ENCODE measurements at places on chromosomes 12 and 14.

DNA sequence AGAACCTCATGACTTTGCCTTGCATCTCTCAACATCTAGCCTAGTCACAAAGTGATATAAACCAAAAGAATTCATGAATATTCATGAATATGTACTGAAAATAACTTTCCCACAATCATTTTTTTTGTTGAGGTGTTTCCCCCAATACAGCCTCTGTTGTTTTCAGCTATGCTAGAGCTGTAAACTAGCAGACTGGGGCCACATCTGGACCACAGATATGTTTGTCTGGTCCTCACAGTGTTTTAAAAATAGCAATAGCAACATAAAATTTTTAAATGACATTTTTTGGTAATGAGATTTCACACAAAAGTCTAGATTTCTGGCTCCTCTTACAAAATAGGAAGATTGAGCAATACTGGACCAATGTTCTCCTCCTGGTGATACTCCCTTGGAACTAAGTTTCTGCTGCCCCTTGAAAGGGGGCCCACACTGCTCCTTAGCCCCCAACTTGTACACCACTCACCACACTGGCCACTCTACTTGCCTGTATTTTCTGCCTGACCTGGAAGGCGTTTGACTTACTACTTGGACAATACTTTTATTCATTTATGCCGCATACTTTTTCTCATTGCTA is 81.2 kb downstream of the BMP4 start:
- DNase-seq, result no peak

DNA sequence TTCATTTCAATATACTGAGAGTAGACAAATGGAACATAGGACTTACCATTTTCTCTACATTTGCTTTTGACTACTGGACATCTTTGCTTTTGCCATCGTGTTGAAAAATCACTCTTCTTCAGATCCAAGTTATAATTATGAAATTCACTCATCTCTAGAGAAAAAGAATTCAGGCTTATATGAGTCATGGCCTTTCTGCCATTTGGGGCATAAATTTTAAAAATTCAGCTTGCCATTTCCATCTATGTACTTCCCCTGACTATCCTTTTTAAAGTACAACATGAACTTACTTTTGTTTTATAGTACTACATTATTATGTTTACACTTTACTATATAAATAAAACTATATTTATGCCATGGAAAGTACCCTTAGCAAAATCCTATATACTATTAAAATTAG is 3.0 kb downstream of the KLRK1 start:
- no peak for DNase-seq

GRCh38 chr12:98374007-98374406 is 141.4 kb upstream of the TMPO start:
- no peak for DNase-seq

DNA sequence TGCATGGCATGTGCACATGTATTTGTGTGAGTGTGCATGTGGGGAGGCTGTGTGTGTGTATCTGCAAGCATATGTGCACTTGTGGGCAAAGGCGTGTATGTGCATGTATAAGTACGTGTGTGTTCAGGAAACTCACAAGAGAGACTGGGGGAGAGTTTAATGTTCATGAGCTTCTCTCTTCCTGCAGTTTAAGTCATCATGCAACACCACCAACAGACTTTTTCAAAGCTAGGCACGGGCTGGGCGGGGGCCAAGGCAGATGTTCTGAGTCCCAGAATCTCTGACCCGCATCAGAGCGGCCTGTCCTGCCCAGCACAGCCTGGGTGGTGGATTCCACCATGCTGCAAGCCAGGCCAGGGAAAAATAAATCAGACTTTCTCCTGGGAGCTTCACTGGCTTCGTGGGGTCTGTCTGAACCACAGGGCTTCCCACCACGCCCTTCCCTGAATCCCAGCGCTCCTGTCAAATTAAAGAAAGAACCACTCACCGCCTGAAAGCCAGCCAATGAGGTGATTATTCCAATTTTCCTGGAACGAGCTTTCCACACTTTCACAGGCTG is 75.7 kb downstream of the PITPNM2 start:
- DNase-seq, result no peak

GRCh38 chr12:88181881-88182280 is 39.8 kb downstream of the TMTC3 start:
- no peak for DNase-seq

DNA sequence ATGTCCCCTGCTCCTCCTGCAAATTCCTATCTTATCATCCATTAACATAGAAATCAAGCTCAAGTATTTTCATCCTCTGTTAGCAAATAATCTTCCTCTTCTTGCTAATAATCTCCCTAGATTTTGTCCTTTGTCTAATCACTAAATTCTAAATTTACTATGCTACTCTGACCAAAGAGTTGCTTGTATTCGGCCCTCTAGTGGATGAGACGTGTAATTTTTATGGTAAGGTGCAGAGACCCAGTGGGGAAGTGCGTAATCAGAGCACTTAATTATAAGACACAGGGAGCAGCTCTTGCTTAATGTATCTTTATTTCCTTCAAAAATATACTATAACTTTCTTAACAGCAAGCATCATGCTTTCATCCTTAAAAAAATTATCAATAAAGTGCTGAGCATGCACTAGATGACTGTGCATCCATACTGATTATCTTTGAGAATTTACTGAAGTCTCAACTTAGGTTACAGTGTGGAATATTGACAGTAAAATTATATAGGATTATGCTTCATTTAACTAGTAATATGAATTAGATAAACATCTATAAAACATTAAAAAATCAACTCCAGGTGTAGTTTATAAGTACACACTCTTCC is 212.6 kb downstream of the SLC16A7 start:
- no peak for DNase-seq

GRCh38 chr12:121138284-121138683 is 5.6 kb downstream of the P2RX7 start:
- DNase-seq, result no peak

GRCh38 chr12:30796313-30796780 is 41.6 kb upstream of the CAPRIN2 start:
- peak; percentile 17 for DNase-seq

GRCh38 chr14:61518403-61518802 is 176.9 kb upstream of the HIF1A start:
- no peak for DNase-seq

- DNase-seq, result no peak
Observed at GRCh38 chr12:40222247-40222646, 2.5 kb upstream of the LRRK2 start.

DNA sequence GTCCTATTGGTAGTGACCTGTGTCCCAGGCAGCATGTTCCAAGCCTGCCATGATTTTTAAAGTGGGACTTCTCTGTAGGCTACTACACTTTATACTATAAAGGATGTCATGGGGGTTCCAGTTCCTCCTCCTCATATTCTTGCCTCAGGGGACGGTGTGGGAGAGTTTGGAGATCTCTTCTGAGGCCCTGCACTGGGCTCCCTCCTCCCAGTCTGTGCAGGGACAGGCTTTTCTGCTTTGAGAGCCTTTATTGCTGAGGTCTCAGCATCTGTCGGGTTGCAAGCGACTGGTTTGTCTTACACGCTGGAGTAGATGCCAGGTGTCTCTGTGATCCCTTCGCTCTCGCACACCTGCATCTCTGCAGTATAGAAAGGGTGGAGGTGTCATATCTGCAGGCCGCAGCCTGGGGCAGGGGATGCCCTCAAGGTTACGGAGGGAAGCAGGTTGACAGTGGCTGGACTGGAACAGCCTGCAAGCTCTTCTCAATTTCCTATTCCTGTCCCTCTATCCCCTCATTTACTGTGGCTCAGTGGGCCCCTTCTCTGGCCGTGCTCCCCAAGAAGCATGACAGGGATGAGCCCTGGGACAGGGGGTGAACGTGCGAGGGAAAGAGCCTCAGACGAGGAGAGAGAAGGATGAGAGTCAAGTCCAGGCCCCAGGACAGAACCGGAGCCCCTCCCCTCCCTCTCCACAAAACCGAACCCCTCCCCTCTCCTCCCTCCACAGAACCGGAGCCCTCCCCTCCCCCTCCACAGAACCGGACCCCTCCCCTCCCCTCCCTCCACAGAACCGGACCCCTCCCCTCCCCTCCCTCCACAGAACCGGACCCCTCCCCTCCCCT is 51.3 kb downstream of the SLC6A12 start:
- peak; percentile 75 for DNase-seq

- DNase-seq, result no peak
Observed at GRCh38 chr12:13680916-13681315, 300.5 kb downstream of the GRIN2B start.

GRCh38 chr12:131828671-131829355 is 620 bp downstream of the MMP17 start:
- no peak for DNase-seq

DNA sequence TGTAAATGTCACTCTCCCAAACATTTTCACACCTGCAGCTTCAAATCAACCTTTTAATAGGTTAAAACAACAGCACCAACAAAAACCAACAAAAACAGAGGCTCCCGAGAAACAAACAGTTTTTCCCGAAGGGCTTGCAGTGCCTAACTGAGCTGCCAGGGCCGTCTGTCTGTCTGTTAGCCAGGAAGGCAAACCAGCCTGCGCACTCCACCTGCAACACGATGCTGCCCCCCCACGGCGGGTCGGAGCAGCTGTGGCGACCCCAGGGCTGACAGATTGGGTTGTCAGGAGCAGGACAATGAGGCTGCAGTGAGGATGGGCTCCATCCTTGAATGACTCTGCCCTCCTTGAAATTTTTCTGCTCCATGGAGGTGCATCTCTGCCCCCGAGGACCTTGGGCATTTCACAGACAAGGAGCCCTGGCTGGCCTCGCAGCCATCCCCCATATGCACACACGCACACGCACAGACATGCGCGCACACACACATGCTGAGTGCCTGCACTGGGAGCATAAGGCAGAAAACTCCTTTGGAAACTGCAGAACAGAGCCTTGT is 2.6 kb downstream of the RTL1 start:
- DNase-seq, result peak; percentile 59

GRCh38 chr12:124375789-124376175 is 80.9 kb downstream of the RFLNA start:
- no peak for DNase-seq

DNA sequence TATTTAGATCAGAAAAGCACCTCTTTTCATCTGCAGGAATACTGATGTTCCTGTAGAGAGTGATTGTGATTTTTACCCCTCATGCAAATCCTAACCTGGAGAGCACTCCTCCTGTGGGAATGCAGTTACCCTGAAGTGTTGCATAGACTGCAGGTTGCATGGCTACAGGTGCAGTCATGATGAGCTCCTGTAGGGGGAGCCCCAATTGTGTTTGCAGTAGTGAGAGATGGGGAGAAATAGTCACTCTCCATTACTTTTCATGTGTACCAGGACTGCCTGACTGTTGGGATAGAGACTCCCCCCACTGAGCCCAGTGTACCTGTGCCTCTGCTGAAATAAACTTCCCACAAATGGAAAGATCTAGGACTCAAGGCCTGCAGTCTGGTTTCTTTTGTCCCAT is 1086.5 kb downstream of the SLC6A15 start:
- DNase-seq, result no peak

DNA sequence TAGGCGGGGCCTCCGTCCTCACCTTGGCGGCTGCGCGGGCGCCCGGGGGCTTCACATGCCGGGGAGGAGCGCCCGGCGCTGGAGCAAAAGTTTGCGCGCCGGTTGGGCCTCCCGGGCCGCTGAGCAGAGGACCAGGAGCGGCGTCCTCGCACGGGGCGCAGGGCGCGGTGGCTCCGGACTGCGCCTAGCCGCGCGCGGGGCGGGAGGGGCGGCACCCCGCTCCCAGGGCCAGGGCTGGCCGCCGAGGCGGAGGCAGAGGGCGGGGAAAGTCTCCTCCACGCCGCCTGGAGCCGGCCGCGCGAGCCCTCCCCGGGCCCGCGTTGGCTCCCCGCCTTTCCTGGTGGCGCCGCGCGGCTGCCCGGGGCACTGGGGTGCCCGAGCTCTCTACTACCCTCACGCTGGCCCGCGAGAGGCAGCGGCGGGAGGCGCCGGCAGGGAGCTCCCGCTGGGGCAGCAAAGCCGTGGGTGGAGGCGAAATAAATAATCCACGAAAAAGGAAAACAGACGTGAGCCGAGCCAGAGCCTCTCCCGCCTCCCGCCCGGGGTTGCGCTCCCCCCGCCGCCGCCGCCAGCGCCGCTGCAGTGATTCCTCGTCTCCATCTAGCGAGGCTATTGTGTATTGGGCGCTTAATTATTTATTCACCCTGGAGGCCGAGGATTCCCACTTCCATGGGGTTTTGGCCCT is 400 bp upstream of the PRIMA1 start:
- DNase-seq, result peak; percentile 39

DNA sequence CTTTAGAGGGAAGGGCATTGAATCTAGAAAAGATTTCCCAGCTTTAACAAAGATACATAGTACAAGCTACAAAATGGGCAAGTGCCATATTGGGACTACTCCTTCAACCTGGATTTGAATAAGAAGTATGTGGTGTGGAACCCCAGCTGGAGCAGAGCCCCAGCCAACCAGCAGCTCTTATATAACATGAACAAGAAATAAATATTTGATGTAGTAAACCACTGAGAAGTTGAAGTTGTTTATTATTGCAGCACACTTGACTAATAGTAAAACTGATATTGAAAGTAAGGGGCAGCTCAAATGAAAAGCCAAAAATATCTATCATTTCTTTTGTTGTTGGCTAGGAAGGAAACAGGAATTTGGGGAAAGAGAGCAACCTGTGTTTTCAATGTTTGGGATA is 701.8 kb downstream of the TMTC2 start:
- DNase-seq, result no peak

GRCh38 chr12:48972952-48973483 is 1.5 kb upstream of the WNT10B start:
- no peak for DNase-seq

DNA sequence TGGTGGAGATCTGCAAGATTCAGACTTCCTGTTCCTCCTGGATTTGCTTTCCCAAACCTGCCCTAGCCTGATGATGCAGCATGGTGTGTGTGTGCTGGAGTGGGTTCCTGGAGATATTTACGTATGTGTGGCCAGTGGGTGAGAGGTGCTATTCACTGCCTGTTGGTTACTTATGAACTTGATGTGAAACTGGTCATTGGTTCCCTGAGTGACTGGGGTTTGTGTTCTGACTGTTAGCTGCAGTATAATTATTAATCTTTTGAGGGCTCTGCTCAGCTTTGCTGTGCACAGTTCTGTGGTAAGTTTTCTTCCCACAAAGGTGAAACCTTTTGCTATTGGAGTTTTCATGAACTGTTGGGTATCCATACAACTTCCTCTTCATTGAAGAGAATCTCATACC is 541.8 kb upstream of the FBXO33 start:
- no peak for DNase-seq

- no peak for DNase-seq
Observed at GRCh38 chr12:68483592-68484383, 126.9 kb upstream of the RAP1B start.

DNA sequence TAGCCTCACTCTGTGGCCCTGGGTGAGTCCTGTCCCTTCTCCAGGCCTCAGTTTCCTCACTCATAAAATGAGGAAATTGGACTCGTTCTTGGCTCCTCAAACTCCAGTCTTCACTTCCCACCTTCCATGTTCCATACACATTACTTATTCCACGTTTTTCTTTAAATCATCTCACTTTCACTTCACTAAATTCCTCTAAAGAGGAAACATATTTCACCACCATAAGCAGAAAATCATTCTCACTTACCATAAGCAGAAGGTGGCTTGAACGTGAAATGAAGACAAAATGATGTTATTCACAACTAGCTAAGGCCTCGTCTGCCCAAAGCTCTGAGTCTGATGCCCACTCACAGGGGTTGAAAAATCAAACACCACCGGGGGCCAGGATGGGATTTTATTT is 278.3 kb downstream of the ADGRD1 start:
- no peak for DNase-seq

Measured in NCI-H510A (cell line).